ENCODE measurements at places on chromosomes 1 and 21.

GRCh38 chr1:111571239-111571638 lies 48.4 kb upstream of the RAP1A start:
- no peak for DNase-seq

DNA sequence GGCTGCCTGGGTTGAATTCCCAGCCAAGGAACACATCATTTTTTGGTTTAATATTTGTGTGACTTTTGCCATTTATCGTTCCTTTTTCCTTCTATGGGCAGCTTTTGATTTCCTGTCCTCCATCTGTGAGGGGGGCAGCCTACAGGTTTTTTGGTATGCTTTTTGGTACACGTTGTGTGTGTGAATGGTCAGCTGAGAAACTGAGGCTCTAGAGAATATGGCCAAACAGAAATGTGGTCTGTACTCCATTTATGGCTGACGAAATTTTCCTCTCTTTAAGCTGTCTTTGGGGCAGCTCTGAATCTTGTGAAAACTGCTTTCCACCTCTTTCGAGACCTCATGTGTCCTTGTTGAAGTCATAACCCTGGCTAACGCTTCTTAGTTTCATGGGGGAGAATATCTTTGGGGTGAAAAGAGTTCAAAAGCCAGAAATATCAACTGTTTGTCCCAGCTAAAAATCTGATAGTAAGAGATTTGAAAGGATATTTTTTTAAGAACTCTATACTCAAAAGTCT lies 26.6 kb downstream of the NRDC start:
- no peak for DNase-seq

DNA sequence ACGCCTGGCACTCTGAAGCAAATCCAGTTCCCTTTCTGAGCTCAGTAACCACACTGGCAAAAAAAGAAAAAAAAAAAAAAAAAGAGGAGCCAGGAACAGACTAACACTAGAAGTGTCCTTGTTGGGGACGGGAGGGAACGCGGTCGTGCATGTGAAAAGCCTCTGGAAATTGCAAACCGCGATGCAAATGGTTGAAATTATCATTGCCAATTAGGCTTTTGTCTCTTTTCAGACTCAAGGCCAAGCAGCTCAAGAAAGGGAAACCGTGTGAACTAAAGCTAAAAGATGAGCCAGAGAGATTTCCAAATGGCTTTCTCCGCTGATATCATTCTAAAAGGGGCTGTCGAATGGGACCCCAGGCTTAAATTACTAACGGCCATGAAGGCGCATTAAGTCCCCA lies 13.5 kb downstream of the TRABD2B start:
- DNase-seq, result no peak

DNA sequence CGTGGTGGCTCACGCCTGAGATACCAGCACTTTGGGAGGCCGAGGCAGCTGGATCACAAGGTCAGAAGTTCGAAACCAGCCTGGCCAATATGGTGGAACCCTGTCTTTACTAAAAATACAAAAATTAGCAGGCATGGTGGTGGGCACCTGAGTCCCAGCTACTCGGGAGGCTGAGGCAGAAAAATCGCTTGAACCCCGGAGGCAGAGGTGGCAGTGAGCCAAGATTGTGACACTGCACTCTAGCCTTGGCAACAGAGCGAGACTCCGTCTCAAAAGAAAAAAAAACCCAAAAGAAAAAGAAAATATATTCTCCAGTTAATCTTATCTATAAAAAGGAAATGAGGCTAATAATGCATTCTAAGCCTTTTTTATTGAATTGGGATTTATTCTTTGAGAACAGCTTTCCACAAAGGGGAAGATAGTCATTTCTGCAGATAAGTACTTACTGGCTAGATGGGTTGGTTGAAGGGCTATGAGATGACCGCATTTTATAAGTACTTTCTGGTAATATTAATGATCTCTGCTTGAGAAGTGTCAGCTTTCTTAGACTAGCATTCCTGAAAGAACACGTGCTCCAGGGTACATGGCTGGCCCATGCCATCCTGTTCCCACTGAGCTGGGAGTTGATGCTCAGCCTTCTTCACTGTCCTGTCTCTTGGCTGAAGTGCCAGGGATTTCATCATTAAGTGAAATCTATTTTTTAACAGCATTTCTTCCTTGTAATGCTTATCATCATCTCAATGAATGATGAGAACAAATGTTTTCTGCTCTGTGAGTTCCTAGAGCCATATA lies 57.9 kb downstream of the SASS6 start:
- no peak for DNase-seq

- no peak for DNase-seq
These were observed 59.0 kb upstream of the IPO9 start for GRCh38 chr1:201769966-201770365.
